Inflammatory macrophage (primary cell): ENCODE measurements at places on chromosomes 5 and 9.
A peak's percentile ranks its signal among the peaks of the same experiment; 100 is the strongest.

DNA sequence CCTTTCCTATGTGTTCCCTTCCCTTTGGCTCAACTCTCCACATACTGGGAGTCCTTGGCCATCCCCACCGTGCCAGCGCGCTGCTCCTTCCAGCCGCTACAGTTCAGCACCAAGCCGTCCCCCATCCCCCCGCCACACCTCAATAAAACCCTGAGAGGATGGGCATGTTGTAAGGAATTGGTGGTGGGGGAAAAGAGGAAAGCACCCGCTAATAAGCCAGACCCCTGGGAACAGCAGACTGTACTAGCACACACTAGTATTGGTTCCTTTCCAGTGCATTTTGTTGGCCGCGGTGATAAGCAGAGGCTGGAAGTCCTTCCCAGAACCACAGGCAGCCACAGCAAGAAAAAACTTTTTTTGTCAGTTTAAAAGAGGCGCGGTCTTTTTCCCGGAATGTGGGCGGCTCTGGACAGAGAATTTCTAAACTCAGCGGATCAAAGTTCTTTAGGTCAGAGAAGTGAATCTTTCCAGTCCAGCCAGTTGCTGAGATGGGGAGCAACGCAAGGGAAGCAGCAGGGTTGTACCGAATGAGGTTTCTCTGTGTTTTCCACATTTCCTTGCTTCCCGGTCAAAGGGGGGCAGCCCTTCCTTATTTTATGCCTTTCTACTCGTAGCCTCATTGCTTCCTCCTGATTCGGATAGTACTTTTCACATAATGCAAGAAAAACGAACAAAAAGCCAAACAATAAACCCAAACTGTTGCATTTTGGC, 2.1 kb downstream of the CHSY3 start:
- DNase-seq = no peak

DNA sequence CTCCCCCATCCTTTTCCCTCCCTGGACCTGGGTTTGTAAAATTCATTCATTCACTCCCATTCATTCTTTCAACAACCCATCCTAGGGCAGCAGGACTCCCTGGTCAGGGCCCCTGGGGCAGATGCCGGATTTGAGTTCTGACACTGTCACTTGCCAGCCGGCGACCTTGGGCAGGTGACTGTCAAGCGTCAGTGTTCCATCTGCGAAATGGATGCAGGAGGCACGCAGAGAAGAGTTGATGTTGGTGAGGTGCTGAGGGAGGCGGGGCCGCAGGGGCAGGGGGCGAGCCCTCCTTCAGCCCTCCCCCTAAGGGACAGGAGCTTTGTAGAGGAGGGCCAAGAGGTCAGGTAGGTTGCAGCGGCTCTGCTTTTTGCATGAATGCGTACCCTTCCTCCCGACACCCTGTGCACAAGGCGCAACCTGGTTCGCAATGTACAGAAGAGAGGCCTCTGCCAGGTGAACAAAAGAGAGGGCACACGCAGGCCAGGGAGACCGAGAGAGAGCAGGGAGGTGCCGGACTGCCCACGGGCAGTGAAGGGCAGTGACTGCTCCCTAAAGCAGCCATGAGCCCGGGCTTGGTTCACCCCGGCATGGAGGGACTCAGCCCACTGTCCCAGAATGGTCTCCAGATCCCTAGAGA, 128.1 kb downstream of the BARX1 start:
- DNase-seq = no peak

GRCh38 chr9:8680157-8680556, 880.6 kb upstream of the DMAC1 start:
- DNase-seq = no peak

DNA sequence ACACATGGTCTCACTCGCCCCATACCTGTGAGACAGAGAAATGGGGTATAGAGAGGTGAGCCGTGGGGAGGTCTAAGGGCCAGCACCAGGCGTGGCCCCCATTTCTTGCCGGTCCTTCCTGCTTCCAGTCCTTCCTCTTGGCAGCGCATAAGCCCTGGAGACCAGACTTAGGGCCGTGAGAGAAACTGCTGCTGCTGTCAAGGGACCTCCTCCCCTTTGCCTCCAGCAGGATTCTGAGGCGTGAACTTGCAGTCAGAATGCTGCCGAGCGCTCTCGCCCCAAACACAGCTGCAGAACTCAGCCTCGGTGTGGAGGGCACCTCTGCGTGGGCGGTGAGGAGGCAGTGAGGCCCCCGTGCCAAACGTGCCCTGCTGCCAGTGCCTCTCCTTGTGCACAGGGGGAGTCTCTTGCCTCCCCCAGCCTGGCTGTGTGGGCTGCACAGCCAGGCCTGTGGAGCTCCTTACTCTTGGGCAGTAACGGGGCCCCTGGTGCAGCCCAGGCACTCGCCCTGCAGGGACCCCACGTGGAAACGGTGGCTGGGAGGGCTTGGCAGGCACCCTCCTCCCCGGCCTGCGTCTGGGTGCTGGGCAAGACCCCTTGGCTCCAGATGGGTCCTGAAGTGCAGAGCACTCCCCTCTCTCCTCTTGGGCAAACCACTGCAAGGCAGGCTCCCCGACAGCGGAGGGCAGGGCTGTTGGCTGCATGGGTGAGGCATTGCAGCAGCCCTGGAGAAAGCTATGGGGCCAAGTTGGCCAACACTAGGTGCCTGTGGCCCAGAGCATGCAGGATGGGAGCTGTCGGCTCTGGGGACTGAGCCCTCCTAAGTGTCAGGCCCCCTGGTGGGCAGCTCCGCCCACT, 85.4 kb downstream of the RXRA start:
- DNase-seq = no peak

DNA sequence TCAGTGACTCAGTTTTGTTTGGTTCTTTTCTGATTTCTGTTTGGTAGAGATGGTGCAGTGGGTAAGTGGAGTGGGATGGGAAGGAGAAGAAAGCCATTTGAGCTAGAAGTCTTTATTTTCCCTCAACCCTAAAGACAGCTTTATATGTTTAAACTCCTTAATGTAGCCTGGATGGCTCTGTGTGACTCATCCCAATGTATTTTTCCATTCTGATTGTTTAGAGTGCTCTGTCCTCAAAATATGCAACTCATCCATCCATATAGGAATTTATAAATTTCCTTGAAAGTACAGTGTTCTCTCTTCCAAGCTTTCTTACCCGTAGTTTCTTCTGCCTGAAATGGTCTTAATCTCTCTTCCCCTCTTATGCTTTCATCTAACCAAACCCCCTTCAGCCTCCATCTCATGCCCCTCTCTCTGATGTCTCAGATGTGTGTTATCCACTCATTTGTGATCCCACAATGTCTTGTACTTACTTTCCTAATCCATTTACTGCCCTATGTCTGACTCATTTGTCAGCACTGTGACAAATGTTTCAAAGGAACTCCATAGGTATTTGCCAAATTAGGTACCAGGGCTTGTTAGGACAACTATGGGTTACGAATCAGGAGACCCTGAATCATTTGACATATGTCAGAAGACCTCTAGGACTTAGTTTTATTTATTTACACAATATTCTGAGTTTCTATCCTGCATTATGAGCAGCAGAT, 217.5 kb upstream of the SGCD start:
- no peak for DNase-seq

GRCh38 chr9:27344776-27345175, 47.8 kb upstream of the EQTN start:
- DNase-seq = no peak

DNA sequence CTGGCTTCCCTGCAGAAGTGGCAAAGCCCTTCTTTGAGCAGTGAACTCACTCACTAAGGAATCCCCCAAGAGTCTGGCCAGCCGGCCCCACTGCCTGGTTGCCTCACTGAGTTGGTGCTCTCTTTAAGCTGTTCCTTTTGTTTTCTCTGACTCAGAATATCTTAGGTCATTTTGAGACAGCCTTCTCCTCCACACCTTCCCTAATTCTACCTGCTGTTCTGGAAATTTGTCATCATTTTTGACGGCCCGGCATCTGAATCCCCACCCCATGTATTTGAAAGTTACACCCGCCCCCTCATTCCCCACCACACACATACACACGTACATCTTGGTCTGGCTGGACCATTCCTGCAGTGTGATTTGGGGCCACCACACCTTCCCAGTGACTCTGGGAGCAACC, 41.8 kb downstream of the FGF1 start:
- no peak for DNase-seq

- DNase-seq = peak; percentile 98
These were observed 775.8 kb downstream of the EFNA5 start for GRCh38 chr5:106894964-106895363.

GRCh38 chr5:152592416-152592815, 187.3 kb upstream of the NMUR2 start:
- DNase-seq = no peak

DNA sequence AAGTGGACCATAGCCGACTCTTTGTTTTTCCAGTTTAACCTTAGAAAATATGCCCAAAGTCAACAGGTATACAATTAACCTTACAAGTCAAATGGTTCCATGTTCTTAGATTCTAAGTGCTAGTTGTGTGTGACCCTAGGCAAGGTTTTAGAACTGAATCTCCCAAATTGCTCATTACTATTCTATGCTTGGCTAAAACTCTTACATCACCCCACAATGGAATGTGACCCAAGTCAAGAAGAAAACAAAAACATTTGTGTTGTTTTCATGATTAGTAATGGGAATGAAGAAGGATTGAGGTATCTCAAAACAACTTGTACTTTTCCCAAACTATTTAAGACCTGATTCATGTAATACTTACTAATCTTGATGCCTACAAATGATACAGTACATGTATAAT, 159.2 kb downstream of the ARRDC3 start:
- no peak for DNase-seq

- DNase-seq = no peak
These were observed 10.6 kb upstream of the ASPN start for GRCh38 chr9:92492781-92493401.

- DNase-seq = no peak
These were observed 1077.0 kb upstream of the C9orf72 start for GRCh38 chr9:28650327-28650726.

DNA sequence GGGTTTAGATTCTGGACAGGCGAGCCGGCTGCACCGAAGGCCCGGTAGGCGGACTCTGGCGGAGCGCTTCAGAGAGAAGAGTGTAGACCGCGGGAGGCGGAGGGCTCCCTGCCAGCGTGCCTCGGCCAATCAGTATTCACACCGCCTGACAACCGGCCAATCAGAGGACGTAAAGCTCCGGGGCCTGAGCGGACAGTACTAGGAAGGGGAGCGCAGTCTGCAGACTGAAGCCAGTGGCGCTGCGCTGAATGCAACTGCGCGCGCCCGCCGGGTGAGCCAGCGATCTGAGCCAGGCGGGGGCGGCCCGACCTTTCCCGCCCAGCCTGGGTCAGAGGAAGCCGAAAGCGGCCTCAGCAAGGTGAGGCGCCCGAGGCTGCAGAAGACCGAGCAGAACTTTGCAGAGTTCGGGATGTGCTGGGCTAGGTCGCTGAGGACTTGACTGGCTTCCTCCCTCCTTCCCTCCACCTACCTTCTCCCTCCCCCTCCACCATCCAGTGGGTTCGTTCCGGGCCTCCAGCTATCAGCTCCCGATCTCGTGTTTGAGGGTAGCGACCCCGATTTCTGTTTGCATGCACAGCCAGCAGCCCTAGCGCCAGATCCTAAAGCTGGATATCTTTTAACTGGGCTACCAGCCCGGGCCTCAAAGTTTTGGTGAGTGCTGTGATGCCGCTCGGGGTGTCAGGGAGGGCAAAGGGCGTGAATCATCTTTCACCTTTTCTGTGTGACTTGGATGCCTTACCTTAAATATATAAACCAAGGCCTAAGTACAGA, at the start of gene DMRT2:
Gene DMRT2, plus strand, starts transcription at position 233 of the 771 bp plus-strand sequence. CDS start 1,257 bp downstream, outside the sequence.
- peak; percentile 34 for DNase-seq
